ENCODE measurements at places on chromosomes 1 and 21.

GRCh38 chr1:56446531-56447098 lies 132.7 kb downstream of the PLPP3 start:
- DNase-seq: no peak

- no peak for DNase-seq
Observed at GRCh38 chr1:157652859-157653493, 47.6 kb downstream of the FCRL3 start.

DNA sequence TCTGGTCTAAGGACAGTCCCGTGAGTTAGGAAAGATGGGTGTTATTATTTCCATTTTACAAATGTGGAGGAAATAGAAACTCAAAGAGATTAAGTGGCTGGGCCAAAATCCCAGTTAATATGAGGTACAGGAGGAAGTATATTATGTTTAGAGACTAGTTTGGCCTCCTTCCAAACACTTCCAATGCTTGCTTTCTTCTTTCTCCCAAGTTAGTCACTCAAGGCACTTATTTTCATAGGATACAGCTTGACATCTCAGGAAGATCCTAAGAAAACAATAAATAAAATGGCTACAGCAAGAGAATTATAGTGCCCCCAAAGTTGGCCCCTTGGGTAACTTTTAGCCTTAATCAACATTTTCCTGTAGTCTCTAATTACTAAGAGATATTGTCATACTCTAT lies 47.5 kb upstream of the IPO9 start:
- DNase-seq: no peak

GRCh38 chr1:234773936-234774677 lies 164.1 kb upstream of the IRF2BP2 start:
- DNase-seq: no peak

DNA sequence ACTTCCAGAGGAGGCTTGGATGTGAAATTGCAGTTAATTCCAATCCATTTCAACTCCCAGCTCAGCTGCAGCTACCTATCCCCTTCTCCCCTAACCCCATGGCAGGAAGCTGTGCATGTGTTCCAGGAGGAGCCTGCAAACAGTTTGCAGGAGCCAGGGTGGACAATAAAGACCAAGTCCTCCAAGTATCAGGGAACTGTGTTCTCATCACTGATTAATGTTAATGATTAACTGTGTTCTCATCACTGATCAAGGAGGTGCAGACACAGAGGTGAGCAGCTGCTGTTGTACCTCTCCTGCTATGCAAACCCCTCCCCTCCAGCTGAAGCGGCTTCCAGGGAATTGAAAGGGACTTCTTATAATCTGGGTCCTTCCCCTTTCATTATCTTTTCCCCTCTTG lies 19.2 kb downstream of the CLDN19 start:
- DNase-seq: no peak

- no peak for DNase-seq
Observed at GRCh38 chr1:44827197-44828002, 15.7 kb downstream of the PTCH2 start.

DNA sequence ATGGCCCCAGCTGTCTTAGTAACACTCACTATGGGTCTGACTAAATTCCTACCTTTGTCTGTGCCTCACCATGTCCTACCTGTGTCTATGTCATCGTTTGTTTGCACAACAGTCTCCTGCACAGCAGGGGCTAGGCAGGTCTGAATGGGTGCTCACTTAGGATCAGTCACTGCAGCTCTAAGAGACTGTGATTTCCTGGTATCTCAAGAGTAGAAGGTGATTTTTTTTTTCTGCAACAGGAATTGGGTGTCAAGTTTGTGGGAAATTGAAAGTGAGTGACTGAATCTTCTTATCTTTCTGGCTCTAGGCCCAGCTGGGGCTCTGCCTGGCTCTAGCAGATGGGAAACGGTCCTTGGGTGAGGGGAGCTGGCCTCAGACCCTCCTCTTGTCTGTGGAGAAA lies 46.4 kb upstream of the TRABD2B start:
- DNase-seq: no peak

- no peak for DNase-seq
Observed at GRCh38 chr1:199057322-199057721, 418.5 kb downstream of the PTPRC start.

- no peak for DNase-seq
Observed at GRCh38 chr1:205032508-205032907, 10.5 kb upstream of the CNTN2 start.

- no peak for DNase-seq
Observed at GRCh38 chr1:147243228-147243685, 773 bp downstream of the CHD1L start.

- no peak for DNase-seq
Observed at GRCh38 chr1:16065269-16065576, 8.2 kb downstream of the FAM131C start.

GRCh38 chr1:6016191-6016865 lies 24.1 kb upstream of the NPHP4 start:
- DNase-seq: no peak

DNA sequence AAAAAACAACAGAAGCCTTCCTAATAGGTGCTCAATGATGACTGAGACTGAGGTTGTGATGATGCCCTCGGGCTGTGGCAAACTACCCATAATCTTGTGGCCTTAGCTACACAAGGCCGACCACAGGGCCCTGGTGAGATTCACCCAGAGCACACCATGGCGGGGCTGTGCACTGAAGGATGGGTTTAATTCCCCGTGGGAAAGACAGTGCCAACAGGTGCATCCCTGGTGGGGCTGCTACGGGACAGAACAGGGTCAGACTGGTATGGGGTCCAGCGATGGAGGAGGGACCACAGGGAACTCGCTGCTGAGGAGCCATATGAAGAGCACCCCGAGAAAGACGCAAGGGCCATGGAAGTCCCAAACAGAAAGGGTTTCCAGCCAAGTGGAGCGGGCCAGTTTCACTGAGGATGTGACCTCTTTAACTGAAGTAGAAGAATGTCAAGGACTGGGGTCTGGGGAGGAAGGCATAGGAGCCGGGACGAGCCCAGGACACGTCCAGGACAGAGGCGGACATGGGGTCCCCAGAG lies 21.3 kb downstream of the PRDM15 start:
- no peak for DNase-seq

DNA sequence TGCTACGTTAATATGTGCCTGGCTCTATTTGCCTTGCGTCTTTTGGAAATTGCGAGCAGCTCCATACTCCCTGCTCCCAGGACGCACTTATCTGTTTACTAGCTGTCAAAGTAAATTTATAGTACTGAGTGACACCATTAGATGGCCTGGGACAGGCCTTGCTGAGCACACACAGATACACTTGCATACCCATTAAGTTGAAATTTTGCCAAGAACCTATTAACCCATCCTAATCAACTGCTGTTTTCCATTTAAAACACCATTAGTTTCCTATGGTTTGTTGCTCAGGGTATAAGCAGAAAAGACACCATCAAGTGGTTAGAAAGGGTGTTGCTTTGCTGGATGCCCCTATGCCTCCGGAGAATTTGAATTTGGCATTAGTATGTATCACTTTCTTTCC lies 187.3 kb downstream of the SLC44A5 start:
- DNase-seq: no peak

- no peak for DNase-seq
Observed at GRCh38 chr1:115450501-115451040, 112.5 kb upstream of the NGF start.

Data from CD4-positive, alpha-beta T cell (primary cell).